ENCODE measurements at places on chromosomes 4 and X.
A peak's percentile ranks its signal among the peaks of the same experiment; 100 is the strongest.

GRCh38 chr4:136967069-136967468 is 565.2 kb downstream of the PCDH18 start:
- ATAC-seq, result no peak

DNA sequence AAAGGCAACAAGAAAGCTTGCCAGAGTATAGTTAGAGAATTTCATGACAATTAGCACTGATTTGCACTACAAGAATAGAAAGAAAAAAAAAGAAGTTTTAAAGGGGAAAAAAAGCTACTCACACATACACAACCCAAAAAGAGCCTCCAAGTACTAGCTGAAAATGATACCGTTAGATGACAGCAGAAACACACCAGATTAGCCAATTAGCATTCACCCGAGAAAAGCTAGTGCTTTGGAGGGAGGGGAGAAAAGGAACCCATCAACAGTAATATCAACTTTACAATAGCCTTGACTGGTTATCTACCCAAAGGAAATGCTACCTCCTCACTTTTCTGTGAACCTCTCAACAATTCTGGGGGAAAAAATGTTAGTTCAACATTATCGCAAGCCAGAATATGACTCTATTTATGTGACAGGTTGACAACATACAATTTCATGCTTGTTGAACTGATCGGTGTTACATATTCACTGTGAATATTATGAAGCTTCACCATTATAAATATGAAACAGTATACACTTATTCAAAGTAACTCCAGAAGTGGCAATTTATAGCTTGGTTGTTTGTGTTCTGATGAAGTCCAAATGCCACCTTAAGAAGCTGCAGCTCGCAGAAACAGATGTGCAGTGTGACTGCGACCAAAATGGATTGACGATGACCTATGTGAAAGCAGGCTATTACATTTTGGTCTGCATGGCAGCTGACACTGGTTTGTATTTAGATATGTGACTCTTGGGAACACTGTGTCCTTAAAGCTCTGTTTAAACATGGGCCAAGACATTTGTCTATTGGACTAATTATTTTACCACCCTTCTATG is 15.9 kb downstream of the PPARGC1A start:
- no peak for ATAC-seq

DNA sequence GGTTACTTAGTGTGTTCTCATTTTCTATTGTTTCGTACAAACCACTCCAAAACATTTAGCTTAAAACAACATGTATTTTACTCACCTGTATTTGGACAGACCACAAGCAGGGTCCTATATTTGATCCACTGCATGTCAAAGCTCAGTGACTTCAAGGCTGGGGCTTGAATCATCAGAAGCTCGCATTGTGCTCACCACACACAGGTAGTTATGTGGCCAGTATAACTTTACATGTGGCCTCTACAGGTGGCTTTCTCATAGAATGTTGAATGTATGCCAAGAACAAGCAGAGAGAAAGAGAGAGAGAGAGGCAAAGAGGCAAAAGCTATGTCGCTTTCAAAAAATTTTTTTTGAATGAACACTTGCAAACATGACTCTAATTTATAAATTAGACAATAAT is 107.6 kb downstream of the QRFPR start:
- ATAC-seq, result no peak

- no peak for ATAC-seq
These were observed 23.7 kb downstream of the ACSL1 start for GRCh38 chr4:184801781-184802696.

GRCh38 chr4:15232366-15233263 is 195.2 kb upstream of the C1QTNF7 start:
- ATAC-seq, result peak; percentile 6

DNA sequence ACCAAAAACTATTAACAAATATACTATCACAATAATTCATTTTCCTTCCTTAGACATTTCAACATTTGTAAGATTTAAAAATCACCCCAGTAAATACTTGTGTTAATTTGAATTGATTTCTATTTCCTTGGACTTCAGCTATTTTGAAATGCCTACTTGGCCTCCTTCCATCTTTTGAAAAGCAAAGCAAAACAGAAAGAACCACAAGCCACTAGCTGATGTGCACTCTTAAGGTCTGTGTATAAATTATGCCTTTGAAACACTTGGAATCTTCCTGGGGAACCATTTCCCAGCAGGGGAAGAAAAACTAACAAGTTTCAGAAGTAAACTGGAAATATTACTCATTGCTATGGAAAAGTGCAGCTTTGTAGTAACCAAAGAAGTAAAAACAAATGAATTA is 139.8 kb downstream of the CLCN4 start:
- ATAC-seq, result no peak
